NCI-H1092 (cell line): ENCODE measurements at places on chromosomes 1 and 21.

DNA sequence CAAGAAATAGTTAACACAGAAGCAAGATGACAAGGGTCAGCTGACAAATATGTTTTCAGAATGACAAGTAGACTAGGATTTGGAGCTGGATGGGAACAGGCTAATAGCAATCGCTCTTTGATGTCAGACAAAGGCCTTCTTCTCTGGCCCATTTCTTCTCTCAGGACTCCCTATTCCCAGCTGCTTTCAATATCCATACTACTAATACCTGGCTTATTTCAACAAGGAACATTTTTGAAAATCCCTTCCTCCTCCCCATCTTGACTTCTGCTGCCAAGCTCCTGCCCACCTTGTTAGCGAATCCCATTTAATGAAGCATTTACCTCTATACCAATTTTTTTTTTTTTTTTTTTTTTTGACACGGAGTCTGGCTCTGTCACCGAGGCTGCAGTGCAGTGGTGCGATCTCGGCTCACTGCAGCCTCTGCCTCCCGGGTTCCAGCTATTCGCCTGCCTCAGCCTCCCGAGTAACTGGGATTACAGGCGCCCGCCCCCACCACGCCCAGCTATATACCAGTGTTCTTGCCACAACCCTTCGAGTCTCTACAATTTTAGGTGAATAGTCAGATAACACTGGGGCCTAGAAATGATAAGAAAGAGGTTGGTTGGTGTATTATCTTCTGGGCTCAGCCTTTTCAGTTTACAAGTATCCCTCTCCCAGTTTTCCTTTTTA lies 68.4 kb downstream of the MACF1 start:
- no peak for DNase-seq

DNA sequence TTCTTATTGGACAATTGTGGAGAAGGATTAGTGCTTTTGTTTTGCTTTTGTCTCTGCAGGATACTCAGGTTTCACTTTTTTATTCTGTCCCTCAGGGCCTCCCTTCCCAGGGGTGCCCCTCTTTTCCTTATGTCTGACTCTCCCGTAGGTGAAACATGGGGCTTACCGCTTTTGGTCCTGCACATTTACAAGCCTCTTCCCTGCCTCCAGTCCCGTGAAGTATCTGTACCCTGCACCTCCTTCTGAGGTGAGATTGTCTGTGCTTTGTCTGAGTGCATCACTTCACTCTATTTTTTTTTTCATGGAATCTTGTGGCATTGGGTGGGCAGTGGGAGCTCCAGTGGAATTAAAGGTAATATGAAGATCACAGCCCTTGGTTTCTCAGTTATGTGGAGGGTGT lies 758.1 kb upstream of the TPTE start:
- DNase-seq: no peak

- DNase-seq: no peak
Measured at GRCh38 chr1:18736958-18737357, 106.3 kb downstream of the PAX7 start.

- DNase-seq: no peak
Measured at GRCh38 chr1:100053119-100053518, 79.6 kb downstream of the SASS6 start.

- no peak for DNase-seq
Measured at GRCh38 chr21:29053011-29053553, 20.4 kb downstream of the CCT8 start.

DNA sequence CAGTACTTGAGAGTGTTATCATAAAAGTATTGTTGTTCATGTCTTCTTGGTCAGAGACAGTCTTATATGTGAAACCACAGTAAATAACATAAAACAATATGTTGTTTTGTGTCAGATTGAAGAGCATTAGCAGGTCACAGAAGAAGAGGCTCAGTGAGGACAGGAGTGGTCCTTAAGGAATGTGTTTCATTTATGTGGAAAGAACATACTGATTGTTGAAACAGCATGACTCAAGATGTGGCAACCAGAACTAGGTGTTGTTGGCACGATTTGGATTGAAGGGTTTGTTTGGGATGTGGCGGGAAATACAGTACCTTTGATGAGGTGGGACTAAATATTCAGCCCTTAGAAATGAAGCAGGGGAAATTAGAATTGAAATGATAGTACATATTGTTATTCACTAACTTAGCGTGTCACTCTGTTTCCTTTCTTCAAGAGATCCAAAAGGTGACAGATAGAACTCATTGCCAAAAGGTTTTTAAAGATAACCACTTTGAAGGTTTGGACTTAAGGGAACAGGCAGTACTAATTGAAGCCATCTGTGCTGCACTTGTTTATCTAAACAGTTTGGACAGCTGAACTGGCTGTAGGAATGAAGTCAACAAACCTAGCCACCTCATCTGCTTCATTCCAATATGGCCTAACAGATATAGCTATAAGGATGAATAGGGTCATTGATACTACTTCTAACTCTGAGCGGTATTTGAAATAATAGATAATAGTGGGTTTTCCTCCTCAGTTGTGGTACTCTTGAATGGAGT lies 14.4 kb downstream of the RALGPS2 start:
- no peak for DNase-seq

DNA sequence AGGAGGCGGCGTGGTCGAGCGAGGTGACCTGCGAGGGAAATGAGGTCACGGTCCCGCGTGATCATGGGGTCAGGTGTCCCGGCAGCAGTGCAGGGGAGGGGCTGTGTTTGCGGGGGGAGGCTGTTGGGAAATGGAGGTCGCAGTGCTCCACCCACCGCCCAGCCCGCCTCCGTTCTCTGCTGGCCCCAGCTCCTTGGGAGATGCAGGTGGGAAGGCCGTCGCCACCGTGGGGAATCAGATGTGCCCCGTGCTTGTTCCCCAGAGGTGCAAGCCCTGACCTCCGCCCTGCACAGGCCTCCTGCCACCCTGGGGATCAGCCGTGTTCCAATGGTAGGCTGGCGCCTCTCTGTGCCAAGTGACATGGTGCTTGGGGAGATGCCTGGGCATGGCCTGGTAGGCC lies 95.7 kb downstream of the PRDM16 start:
- DNase-seq: no peak

GRCh38 chr1:25145775-25146393 lies 86.4 kb downstream of the SYF2 start:
- DNase-seq: no peak

DNA sequence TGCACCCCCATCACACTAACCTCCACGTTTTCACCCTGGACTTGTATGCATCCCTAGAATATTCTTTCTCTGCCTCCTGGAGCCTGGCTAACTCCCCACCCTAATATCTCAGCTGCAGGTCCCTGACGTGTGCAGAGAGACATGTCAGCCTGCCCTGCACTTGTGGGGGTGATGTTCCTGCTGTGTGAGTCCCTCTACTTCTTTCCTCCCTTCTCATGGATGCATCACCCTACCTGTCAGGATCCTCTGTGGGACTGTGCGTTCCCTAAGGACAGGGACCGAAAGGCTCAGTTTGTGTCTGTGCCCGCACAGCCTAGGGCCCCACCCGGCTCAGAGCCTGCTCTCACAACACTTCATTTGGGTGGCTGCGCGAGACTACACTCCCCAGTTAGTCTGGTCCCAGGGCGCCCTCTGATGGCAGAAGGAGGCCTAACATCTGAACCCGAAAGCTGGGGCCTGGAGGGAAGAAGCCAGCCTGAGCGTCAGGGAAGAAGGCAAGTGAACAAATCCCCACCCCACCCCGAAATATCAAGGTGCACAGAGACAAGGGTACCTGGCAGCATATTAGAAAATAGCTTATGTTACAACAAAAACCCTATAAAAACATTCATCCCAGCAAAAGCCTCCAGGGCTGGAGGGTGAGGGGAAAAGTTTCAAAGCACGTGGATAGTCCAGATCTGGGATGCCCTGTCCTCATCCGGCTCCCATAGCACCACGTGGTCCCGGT lies 3.7 kb downstream of the CD52 start:
- peak; percentile 71 for DNase-seq

DNA sequence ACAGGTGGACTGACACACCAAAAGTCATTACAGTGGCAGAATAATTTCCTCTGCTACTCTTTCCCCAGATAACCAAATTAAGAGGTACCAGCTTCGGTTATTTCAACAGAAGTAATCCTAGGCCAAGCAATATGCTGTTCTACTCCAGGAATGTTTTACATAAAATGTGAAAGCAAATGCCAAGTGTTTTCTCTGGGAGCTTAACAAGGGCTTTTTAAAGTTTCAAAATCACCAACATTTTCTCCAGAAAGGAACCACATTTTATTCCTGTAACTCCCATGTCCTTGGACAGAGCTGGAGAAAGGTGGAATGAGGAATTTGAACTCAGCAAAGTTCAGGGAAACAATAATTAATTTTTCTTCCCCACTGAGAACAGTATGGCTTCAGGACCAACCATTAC lies 27.2 kb downstream of the CNN3 start:
- DNase-seq: no peak

GRCh38 chr1:8678673-8679394 lies 138.6 kb downstream of the RERE start:
- no peak for DNase-seq

DNA sequence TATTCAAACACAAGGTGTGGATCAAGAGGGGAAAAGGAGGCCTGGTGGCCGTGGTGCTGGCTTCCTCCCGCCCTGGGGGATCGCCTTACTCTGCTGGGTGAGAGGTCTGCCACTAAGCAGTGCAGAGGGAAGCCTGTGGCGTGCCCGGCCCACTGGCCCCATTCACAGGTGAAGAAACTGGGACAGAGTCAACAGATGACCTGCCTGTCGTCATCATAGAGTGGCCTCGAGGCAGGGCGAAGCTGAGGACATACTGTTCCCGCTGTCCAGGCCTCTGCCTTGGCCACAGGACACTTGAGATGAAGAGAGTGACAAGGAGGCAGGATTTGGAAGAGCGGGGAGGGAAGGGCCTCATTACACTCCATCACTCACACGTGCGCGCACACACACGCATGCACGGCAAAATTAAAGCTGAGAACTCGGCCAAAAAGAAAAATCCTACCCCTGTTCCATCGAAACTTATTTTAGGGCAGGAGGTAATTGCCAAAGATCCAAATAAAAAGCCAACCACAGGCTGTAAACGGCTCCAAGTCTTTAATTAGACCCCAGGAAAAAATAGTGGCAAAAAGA lies 50.5 kb downstream of the CASZ1 start:
- no peak for DNase-seq

GRCh38 chr1:70486676-70487458 lies 75.8 kb downstream of the CTH start:
- DNase-seq: no peak

- DNase-seq: no peak
Measured at GRCh38 chr1:227728892-227729143, 6.3 kb downstream of the JMJD4 start.

DNA sequence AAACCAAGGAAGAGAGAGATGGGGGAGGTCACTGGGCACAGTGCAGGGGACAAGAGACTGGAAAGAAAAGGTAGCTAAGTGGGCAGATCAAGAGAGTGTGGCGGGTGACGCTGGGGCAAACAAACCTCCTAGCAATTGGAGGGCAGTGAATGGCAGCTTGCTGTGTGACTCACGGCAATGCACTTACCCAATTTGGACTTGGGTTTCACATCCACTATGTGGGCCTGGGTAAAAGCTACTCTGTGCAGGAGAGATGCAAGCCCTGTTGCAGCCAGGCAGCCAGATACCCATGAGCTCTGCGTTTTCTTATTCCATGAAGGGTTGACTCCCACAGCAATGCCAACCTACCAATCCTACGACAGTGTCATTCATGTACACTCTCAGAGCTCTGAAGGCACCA lies 9.5 kb downstream of the PLXNA2 start:
- no peak for DNase-seq

GRCh38 chr1:188406636-188407035 lies 1577.9 kb downstream of the PLA2G4A start:
- no peak for DNase-seq

- DNase-seq: no peak
Measured at GRCh38 chr1:146051452-146051851, 29.9 kb upstream of the HJV start.

- no peak for DNase-seq
Measured at GRCh38 chr21:45166931-45167330, 92.6 kb downstream of the ADARB1 start.

DNA sequence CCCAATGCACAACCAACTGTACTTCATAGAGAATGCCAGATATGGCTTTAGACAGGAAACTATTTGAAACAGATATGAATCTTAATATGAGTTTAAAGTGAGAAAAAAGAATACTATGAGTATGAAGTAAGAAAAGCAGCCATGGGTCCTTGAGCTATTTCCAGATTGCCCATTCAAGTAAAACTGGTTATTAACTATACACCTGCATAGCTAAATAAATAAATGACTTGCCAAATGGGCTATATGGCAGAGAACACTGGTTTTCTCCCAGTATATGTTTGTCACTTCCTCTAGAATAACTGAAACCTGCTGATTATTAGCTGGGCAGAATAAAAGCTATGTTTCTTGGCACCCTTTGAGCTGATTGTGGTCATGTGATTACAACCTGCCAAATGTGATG lies 17.0 kb upstream of the CD1C start:
- DNase-seq: no peak

GRCh38 chr1:41530411-41530810 lies 45.9 kb upstream of the EDN2 start:
- no peak for DNase-seq

- DNase-seq: no peak
Measured at GRCh38 chr21:14560139-14560538, 14.0 kb upstream of the SAMSN1 start.

DNA sequence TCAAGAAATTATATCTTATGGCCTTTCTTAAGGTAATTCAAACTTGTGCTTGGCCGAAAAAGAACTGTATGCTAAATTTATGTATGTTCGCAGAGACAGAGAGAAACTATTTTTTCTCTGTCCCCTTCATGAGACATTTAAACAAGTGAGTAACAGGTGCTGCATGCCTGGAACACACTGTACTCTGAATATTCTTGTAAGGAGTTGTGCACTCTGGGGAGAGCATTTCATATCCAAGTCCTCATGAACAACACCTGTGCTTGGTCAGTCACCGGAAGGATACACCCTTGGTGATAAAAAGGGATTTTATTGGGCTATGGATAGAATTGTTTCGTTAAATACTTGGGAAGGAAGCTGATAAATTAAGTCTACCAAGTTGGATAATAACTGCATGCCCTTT lies 220.8 kb upstream of the NRIP1 start:
- no peak for DNase-seq

DNA sequence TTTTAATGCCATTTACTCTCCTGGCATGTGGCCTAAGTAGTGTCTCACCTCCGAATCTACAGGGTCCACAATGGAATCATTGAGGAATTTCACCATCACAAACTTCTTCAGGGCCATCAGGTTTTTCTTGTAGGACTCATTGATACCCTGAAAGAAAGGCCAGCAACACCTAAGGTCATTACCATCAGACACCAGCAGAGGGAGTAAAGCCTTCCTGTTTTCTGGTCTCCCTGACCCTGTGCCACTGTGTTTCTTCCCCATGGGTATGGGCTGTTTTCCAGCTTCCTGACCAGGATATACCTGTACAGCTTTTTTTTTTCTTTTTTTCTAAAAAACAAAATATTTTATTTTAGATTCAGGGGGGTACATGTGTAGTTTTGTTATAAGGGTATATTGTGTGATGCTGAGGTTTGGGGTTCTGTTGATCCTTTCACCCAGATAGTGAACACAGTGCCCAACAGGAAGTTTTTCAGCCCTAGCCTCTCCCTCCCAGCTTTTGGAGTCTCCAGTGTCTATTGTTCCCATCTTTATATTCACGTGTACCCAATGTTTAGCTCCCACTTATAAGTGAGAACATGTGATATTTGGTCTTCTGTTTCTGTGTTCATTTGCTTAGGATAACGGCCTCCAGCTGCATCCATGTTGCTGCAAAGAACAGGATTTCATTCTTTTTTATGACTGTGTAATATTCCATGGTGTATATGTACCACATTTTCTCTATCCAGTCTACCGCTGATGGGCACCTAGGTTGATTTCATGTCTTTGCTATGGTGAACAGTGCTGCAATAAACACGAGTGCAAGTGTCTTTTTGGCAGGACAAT lies 18.3 kb downstream of the PPT1 start:
- peak; percentile 78 for DNase-seq

GRCh38 chr1:159895836-159896545 lies 4.0 kb downstream of the CFAP45 start:
- no peak for DNase-seq
